8988T (cell line): ENCODE measurements at places on chromosomes 4 and X.

DNA sequence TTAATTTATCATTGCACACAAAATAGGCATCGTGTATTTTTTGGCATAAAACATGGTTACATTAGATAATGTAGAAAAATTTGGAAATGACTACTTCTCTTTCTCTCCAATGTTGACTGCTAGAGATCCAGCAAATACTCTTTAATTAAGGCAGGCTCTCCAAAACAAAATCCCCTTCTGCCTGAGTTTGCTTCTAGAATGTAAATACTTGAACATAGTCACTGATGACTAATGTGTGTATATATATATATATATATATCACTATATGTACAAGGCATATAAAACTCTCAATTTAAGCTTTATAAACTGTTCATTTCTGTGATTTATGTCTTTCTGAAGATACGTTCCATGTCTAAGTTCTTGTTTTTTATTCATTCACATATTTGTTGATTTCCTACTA, 67.2 kb upstream of the CAMK2D start:
- no peak for DNase-seq

DNA sequence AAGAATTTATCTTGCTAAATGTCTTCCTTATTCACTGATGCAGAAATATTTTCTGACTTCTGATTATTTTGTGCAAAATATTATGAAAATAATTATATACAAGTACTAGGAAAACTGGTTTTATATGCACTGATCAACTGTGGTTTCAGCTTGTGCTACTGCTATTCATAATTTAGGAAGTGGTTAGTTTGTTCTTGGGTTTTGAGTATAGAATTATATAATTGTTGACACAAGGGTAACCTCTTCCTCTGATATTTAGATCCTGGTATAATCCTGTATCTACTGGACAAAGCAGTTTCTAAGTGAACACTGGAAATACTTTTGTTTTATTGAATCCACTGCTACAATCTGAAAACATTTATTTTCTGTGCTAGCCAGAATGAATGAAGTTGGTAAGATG, 182.8 kb downstream of the PDGFC start:
- DNase-seq = no peak

- no peak for DNase-seq
Observed at GRCh38 chrX:63350465-63350877, 661 bp downstream of the SPIN4 start.

DNA sequence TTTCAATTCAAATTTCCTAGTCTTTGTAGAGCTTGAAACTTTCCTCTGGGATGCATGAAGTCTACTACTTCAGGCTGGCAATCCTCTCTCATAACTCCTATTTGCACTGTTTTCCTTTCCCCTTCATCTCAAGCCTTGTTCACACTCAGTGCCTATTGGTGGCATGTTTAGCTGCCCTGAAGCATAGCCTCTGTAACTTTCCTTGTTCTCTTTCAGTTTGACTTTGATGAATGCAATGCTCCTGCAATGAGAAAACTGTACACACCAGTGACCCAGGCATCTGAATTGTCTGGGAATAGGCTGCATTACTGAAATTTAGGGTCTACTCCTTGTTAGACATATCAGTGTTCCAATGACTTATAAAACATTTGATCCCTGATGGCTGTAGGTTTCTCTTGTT, 81.7 kb downstream of the ANK2 start:
- no peak for DNase-seq

GRCh38 chr4:147928400-147928799, 196.5 kb downstream of the ARHGAP10 start:
- DNase-seq = no peak

GRCh38 chr4:124322234-124323065, 390.1 kb downstream of the ANKRD50 start:
- no peak for DNase-seq

DNA sequence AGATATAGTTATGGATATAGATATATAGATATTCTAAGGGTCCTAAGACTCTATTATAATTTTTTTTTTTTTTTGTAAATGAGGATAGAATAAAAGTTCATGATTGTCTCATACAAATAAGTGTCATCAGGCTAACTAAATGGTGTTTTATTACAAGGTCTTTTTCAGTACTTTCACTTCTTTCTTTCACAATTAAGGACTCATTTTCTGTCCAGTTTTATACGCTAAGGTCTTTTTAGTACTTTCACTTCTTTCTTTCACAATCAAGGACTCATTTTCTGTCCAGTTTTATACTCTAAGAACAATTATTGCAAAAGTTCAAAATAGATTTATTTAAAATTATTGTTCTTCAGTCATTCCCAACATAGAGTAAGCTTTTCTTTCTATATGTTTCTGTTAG, 32.7 kb downstream of the RUFY3 start:
- no peak for DNase-seq

DNA sequence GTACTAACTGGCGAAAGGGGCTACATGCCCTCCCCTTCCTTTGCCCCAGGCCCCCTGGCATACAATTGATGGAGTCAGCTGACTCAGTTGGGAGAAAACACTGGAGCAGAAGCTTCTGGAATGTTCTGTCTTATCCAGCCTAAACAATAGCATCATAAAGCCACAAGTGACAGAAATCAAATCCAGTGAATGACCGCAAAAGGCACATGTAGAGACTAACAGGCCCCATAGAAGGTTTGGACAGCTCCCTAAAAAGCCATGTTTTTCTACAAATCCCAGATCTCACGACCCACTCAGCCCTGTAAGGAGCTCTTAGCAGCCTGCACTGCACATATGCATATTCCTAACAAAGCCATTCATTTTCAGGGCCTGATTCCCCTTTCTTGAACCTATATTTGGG, 25.1 kb downstream of the SCARB2 start:
- no peak for DNase-seq

- DNase-seq = no peak
Observed at GRCh38 chr4:71400810-71401209, 62.0 kb downstream of the SLC4A4 start.

- DNase-seq = no peak
Observed at GRCh38 chr4:8136972-8137710, 21.5 kb downstream of the ABLIM2 start.

- no peak for DNase-seq
Observed at GRCh38 chr4:36288731-36289426, 7.5 kb downstream of the DTHD1 start.
